ENCODE measurements at places on chromosomes 3 and 15.

DNA sequence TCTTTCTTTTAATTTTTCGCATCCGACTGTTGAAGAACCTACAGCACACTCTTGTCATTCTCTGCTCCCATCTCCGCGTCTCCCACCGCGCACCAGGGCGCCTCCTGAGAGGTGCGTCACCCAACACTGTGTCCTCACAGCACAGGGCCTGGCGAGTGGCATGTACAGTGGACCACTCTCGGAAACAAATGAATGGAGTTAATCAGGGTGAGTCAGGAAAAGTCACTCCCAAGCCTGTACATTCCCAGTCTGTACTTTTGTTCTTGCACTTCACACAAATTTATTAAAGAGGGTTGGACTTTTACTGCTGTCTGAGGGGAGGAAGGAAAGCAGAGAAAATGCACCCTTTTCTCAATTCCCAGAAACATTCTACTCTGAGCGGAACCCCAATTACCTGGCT is 625 bp downstream of the COL6A6 start:
- DNase-seq = no peak

DNA sequence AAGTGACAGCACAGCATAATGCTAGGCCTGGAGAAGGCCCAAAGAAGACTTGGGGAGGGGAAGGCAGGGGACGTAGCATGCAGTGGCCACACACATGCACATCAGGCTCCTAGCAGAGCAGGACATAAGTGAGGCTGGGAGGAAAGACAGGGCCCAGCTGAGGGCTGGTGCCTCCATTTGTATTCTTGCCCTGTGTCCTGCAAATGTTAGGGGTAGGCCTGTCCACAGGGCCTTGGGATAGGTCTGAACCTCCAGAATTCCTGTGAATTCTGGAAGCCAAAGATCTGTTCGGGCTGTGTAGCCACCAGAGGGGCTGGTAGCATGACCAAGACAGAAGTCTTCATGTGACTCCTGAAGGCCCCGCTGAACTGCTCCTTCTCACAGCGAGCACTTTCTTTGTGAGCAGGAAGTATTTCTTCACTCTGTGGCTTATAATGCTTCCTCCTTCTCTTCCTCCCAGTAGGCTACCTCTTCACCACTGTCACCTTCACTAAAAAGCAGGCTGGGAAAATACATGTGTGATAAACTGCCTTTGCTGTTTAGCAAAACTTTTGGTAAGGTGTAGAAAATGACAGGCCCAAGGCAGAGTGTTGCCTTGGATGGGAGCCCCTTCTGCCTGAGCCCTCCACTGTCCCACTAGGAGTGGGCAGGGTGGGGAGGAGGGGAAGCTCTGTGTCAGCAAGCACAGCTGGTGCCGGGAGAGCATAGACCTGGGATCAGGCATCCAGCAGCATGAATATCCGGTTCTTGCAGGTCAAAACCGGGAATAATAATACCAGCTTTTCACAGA is 8.4 kb downstream of the CERS3 start:
- DNase-seq = no peak

GRCh38 chr3:54950391-54951003 is 22.6 kb upstream of the LRTM1 start:
- no peak for DNase-seq

GRCh38 chr3:67289626-67290025 is 291.5 kb downstream of the KBTBD8 start:
- no peak for DNase-seq

DNA sequence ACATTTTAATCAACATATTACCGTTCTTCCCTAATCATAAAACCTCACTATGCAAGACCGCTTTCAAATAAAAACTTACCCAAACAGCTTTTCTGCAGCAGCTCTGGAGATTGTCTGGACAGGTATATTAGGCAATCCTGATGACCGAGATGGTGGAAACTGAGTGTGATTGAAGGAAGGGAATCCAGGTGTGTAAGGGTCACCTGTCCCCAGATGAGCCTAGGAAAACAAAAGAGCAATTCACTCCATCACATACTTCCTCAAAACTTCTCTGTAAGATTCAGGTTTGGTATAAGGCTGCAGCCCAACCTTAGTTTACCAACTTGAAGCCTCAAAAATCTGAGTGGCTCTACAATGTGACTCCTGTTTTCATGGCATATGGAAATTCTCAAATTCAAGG is 14.5 kb downstream of the TFRC start:
- no peak for DNase-seq

- no peak for DNase-seq
Observed at GRCh38 chr15:66941791-66942190, 123.6 kb upstream of the SMAD3 start.

DNA sequence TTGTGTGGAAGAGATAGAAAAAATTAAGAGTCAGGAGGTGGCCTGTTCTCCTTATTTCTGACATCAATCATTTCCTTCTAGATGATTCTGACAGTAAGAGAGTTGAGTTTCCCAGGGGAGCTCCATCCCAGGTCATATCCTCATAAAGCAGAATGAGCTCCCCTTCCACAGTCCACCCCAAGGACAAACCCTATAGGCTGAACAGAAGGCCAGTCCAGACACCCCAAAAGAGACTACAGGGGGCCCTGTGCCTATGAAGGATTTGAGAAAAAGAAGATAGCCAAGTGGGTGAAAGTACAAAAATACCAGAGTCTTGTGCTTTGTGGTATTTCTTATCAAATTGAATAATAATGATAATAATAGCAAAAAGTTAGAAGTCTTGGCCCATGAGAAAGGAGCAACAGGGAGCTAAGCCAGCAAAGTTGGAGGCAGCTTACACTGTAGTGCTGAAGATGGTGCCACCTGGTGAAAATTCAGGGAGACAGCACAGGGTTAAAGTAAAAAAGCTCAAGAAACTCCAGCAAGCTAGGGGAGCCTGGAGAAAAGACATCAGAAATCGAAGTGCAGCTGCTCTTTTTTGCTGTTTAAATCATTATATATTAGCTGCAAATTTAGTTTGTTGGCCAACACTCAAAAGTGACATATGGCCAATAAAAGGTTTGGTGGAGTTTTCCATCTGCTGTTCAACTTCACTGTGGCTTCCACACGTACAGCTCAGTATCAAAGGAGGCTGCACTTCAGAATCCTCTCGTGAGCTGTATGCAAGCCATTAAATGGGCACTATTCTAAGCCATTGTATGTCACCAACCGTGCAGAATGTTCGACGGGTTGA is 35.8 kb upstream of the SLC24A5 start:
- peak; percentile 19 for DNase-seq
